ENCODE measurements at places on chromosomes 11 and 22.

DNA sequence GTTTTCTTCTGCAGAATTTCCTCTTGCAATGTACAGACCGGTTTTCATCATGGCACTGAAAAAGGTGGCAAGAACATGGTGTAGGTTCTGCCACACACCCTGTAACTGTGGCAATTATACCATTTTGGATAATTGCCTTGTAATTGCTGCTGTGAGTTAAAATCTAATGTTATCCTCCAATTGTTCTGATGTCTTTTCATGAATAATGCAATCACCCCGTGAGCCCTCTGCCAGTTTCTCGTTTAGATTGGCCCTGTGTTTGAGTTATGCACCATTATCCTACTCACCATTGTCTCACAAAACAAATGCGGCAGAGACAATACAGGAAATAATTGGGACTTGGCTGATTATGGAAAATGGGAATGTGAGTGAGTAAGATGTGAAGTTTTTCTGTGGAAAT is 61.8 kb upstream of the MTNR1B start:
- no peak for DNase-seq

GRCh38 chr11:67045314-67045713 is 11.3 kb upstream of the RHOD start:
- DNase-seq = peak; percentile 89

DNA sequence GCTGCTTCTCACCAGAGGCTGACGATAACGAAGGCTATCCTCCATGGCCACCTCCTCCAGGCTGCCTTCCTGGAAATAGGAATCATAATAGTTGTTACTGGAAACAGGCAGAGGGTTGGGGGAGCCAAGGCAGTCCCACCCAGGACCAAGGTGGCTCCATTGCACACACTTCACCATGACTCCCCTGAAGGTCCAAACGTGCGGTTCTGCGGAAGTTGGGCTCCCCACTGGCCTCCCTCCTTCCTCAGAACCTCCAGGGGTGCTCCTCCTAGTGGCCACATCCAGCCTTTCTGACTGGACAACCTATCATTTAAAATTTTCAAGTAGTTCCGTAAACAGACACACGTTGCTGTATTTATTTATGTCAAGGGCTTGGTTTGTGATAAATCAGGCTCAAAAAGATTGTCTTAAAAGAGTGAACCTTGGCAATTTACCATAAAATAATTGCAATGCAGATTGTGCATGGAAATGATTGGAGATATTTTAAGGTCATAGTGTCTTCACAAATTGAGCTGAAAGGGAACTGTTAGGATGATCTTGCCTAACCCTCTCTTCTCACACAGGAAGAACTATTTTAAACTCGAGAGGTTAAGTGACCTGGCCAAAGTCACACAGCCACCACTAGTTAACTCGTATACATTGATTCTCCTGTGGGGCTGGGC is 1.4 kb upstream of the TCN2 start:
- DNase-seq = peak; percentile 38

GRCh38 chr11:116072133-116072532 is 567.9 kb upstream of the CADM1 start:
- no peak for DNase-seq

- no peak for DNase-seq
Measured at GRCh38 chr22:46660604-46661201, 40.5 kb downstream of the GRAMD4 start.

DNA sequence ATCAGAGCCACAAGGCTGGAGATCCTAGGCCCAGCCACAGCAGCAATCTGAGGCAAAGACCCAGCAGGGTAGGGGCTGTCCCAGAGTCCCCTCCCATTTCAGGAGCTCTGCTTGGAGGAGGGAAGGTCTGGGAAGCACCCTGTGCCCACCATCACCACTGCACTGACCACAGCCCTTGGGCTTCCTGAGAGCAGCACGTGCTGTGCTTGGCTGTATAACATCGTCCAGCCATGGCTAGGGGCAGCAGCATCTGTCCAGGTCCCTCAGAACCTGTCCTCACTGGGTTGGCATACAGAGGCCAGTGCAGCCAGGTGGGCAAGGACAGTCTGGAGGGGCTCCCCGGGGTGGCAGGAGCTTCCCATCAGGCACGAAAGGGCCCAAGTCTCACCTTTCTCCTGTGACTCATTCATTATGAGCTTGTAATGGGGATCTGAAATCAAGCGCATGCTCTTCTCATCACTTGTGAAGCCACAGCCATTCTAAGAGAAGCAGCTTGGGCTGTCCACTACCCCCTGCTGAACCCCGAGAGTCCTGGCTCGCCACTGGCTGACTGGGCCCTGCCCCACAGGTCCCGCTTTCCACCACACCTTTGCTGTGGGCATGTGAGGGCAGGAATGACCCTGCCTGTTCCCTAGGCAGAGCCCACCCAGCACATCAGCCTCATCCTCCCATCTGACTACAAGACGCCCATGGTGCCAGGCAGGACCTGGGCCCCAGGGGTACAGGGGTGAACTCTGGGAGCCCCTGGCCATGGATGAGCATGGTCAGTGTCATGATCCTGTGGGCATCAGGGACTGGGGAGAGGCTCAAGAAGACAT is 83.3 kb downstream of the MED15 start:
- no peak for DNase-seq

DNA sequence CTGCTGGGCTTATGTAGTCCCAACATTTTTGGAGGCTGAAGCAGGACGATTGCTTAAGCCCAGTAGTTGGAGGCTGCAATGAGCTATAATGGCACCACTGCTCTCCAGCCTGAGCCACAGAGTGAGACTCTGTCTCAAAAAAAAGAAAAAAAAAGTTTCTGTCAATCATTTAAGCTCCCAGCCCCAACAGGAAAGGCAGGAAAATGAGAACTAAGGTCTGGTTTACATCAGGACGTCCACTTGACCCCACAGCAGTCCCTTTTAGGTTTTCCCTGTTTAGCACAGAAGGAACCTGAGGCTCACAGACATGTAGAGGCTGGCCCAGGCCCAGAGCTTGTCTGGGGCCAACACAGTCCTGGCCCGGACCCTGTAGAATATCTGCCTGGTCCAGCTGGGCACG is 9.2 kb upstream of the TTLL1 start:
- DNase-seq = no peak

DNA sequence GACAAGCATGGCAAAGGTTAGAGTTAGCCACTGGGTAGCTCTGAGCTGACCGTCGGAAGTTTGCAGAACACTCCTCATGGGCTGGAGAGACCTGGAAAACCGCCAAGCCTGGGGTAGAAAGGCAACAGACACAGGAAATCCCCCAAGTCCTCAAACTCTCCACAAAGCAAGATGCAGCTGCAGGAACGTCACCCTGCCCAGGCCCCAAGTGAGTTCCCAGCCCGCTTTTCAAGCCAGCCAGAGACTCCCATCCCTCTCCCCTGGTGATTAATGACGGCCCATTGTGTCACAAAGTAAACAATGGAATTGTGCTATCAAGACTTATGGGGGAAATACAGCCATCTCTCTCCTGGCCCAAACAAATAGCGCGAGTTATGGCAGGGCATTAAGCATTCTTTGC is 633.0 kb downstream of the TBC1D22A start:
- DNase-seq = peak; percentile 58

- no peak for DNase-seq
Measured at GRCh38 chr11:85115798-85116197, 511.3 kb downstream of the DLG2 start.

- DNase-seq = no peak
Measured at GRCh38 chr11:117249571-117249970, 17.1 kb downstream of the RNF214 start.

DNA sequence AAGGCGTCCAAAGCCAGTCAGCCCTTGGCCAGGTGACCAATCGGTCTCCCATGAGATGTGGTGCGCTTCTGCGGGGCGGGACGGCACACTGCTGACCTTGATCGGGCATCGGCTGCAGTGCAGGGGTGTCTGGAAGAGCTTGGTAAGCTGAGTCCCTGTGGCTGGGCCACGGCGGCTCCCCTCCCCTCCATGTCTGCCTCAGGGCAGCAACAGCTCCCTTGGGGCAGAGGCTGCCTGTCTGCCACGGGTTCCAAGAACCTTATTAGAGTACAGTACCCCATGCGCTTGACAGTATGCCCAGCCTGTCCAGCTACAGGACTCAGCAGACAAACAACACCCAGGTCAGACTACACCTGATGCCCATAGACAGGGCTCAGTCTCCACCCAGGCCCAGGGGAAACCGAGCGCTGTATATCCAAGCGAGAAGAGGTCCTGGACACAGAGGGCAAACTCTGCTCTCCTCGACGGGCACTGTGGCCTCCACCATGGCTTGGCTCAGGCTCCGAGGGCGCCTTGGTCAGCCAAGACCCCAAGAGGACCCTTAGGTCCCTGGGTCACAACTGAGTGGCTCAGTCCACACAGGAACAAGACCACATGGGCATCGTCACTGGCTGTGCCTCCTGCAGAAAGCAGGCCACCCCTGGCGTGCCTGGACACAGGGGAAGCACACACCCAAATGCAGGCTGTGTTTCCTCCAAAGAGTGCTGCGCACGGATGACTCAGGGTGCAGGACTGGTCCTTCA is 18.9 kb downstream of the TSPAN32 start:
- DNase-seq = no peak

GRCh38 chr11:44689265-44689664 is 37.5 kb upstream of the TSPAN18 start:
- no peak for DNase-seq

DNA sequence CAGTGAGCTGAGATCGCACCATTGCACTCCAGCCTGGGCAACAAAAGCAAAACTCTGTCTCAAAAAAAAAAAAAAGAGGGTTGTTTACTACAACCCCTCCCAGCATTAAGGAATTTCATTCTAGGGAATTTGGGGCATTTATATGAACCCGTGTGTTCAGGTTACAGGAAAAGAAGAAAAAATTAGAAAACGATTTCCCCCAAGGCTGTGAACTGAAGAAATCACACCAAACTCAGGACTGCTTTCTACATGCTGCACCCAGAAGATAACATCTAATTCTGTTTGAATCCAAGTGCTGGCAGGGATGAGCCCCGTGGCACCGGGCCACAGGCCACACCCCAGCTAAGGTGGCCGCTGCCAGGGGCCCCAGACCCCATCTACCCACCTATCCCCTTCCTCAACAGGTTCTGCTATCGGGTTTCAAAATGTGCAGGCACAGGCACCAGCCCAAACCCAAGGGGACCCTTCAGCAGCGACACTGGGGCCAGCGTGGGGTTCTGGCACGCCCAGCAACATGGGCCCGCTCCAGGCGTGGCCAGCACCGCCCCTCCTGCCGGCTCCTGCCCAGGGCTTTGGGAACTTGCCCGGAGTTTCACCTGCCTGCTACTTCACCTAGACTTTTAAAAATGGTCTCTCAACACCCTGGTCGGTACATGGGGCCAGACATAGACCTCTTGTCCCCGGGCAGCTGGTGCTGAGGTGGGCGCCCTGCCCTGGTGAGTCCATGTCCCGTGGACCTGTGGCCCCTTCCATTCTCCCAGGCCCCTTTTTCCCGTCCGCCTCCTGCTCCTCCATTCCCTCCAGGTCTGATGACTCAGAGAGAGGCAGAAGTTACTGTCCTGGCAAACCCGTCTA is 11.8 kb downstream of the CELSR1 start:
- no peak for DNase-seq

- no peak for DNase-seq
Measured at GRCh38 chr11:100008417-100008816, 678.7 kb upstream of the ARHGAP42 start.

GRCh38 chr22:41411021-41411851 is 29.5 kb downstream of the TEF start:
- no peak for DNase-seq

DNA sequence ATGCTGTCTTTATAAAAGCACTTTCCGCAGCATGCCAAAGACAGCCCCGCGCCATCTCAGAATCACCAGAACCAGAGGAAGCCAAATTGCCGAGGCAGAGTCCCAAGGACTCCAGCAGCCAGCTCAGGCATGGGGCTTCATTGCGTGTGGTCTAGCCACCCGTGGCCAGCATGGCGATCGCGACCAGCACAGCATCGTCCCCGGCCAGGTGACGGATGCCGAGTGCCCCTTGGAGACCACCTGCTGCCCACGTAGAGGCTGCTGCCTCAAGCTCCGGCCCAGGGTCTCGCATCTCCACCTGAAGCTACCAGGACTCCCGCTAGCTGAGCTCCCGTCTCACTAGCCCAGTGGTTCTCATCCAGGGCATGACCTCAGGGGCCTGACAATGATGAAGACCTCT is 92.7 kb downstream of the TRMU start:
- DNase-seq = no peak

DNA sequence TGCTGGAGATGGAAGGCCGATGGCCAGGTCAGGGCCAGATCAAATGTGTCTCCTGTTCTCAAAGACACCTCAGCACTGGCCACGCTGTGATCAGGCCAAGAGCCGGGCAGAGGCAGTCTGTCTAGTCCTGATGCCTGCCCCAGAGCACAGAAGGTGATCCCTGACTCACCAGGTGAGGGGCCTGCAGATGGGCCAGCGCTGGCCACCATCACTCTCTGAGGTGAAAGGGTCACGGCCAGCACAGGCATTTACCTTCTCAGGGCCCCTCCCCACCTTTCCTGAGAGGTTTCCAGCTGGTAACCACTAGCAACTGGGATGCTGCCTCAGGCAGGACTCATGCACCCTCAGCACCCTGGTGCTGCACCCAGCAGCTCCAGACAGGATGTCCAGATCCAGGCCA is 2.9 kb downstream of the SBF1 start:
- no peak for DNase-seq

- DNase-seq = peak; percentile 67
Measured at GRCh38 chr11:12841946-12842630, 167.0 kb upstream of the RASSF10 start.

GRCh38 chr11:85970593-85970992 is 98.3 kb downstream of the PICALM start:
- DNase-seq = no peak

GRCh38 chr11:132576706-132577105 is 955.6 kb downstream of the OPCML start:
- DNase-seq = peak; percentile 92

DNA sequence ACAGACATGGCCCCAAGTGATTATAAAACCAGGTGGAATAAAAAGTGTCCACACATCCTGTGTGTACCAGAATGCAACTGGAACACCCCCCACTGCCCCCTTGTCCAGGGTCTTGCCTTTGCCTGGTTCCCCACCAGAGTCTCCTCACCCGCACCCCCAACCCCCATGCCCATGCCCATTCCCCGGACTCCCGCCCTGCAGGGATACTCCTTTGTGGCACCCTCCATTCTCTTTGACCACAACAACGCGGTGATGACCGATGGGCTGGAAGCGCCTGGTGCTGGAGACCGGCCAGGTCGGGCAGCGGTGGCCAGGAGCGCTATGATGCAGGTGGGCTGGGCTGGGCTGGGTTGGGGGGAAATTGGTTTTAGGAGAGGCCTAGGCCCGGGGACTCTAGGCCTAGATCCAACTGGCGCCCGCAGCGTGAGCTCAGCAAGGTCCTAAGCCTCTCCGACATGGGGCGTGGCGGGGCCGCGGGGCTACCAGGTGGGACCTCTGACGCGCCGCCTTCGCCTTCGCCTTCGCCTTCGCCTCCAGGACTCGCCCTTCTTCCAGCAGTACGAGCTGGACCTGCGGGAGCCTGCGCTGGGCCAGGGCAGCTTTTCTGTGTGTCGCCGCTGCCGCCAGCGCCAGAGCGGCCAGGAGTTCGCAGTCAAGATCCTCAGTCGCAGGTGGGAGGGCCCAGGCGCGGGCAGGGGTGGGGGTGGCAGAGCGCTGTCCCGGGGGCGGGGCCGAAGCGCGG is 9.1 kb downstream of the RPS6KA4 start:
- DNase-seq = no peak

- DNase-seq = no peak
Measured at GRCh38 chr22:32331236-32331917, 26.3 kb upstream of the RFPL3 start.

All from HT1080 (cell line).